Caki2 (cell line): ENCODE measurements at places on chromosomes 11 and 22. TPM values are rescaled to one million over a fixed set of nuclear protein-coding genes. Genes with fewer than 3 reads are reported as not detected.

TAF10 gene
- total RNA-seq: 35.0 and 69.0 TPM in 2 replicates

TTC28 gene
- 2.2 and 9.8 TPM in 2 replicates for total RNA-seq

TMEM123 gene
- total RNA-seq: 69.3 and 89.7 TPM in 2 replicates

RTN4RL2 gene
- total RNA-seq: not detected in 2 replicates

KIAA1671 gene
- 8.1 and 11.7 TPM in 2 replicates for total RNA-seq

OR8G5 gene
- not detected in 2 replicates for total RNA-seq

GLYATL1 gene
- not detected in 2 replicates for total RNA-seq

TSSK2 gene
- not detected in 2 replicates for total RNA-seq

SEPTIN5 gene
- 37.8 and 46.2 TPM in 2 replicates for total RNA-seq

LRP4 gene
- 8.7 and 15.2 TPM in 2 replicates for total RNA-seq

ENTHD1 gene
- total RNA-seq: not detected in 2 replicates

UCP3 gene
- 0.12 TPM in 1 of 2 replicates, not detected in the other for total RNA-seq

CRYBA4 gene
- total RNA-seq: not detected in 2 replicates

OR4C3 gene
- total RNA-seq: not detected in 2 replicates

SMIM35 gene
- total RNA-seq: not detected in 2 replicates

CEND1 gene
- not detected in 2 replicates for total RNA-seq

SLC22A12 gene
- total RNA-seq: not detected in 2 replicates

MAJIN gene
- 0.38 TPM in 1 of 2 replicates, not detected in the other for total RNA-seq

KMT5B gene
- total RNA-seq: 2.2 and 3.8 TPM in 2 replicates

ZBTB16 gene
- not detected in 2 replicates for total RNA-seq

AGBL2 gene
- 0.37 and 4.9 TPM in 2 replicates for total RNA-seq
